ENCODE measurements at places on chromosomes 3 and 15.
A peak's percentile ranks its signal among the peaks of the same experiment; 100 is the strongest.

GRCh38 chr15:67812241-67812644 is 13.1 kb upstream of the SKOR1 start:
- no peak for DNase-seq

- peak; percentile 13 for DNase-seq
Observed at GRCh38 chr3:123841476-123842238, 42.5 kb downstream of the MYLK start.

GRCh38 chr15:84889991-84890669 is 5.7 kb downstream of the SLC28A1 start:
- DNase-seq, result no peak

DNA sequence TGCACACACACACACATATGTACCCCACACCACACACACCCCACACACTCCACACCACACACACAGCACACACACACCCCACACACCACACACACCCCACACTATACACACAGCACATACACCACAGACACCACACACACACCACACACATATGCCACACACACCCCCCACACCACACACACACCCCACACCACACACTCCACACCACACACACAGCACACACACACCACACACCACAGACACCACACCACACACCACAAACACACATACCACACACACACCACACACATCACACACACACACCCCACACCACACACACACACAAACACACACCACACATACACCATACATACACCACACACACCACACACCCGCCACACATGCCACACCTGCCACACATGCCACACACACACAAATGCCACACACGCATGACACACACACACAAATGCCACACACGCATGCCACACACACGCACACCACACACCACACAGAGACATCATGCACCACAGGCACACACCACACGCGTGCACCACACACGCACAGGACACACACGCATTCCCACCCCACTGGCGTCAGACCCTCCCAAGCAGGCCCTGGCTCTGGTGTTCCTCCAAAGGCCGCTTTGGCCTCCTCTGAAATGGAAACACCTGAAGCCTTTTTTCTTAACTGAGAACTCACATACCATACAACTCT is 15.7 kb downstream of the CHST13 start:
- DNase-seq, result no peak

GRCh38 chr15:42363487-42363886 is 4.2 kb downstream of the CAPN3 start:
- DNase-seq, result no peak

- peak; percentile 30 for DNase-seq
Observed at GRCh38 chr15:67967871-67968431, 86.2 kb upstream of the PIAS1 start.

DNA sequence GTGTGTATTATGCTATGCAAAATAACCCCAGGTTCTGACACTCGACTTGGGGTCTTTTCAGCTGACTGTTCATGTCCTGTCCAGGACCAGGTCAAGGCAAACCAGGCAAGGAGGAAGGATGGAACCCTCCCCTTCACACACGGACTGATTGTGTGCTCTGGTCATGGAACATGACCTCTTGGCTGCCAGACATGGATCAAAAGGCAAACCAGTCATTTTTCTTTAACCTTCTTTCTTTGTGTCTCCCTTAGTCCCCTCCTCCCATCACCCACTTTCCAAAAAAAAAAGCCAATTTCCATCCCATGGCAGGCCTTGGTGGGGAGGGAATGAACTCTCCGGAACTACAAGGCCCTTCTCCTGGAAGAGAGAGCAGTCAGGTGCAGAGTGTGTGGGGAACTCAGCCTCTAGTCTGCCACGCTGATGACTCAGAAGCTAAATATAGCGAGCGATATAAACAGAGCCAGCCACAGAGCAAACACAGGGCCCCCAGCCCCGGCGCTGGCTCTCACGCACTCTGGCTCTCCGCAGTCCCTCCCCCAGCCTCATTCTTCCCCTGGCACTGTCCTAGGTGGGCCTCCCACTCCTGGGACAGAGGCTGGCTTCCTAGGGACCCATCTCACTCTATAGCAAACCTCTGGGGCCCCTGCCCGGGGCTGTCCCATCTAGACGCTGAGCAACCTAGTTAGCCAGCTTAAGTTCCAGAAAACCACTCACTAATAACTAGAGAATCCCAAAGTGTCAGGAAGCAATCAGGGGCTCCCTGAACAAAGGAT is 10.0 kb downstream of the BMF start:
- peak; percentile 78 for DNase-seq

GRCh38 chr3:178736300-178736699 is 200.1 kb downstream of the KCNMB2 start:
- DNase-seq, result peak; percentile 9

DNA sequence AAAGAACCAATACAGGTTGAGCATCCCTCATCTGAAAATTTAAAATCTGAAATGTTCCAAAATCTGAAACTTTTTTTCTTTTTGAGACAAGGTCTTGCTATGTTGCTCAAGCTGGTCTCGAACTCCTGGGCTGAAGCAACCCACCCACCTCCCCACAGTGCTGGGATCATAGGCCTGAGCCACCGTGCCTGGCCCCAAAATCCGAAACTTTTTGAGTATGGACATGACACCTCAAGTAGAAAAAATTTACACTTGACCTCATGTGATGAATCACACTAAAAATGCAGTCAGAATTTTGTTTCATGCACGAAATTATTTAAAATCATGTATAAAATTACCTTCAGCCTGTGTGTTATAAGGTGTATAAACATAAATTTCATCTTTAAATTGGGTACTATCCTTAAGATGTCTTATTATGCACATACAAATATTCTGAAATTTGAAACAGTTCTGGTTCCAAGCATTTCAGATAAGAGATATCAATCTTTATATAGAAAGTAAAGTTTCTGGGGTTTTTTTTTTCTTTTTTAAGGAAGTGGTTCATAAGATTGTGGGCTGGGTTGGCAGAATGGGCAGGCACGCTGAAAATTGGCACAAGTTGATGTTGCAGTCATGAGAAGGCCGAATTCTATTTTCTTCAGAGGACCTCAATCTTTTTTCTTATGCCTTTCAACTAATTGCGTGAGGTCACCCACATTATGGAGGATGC is 72.5 kb downstream of the SPRED1 start:
- peak; percentile 27 for DNase-seq

GRCh38 chr15:40891810-40892446 is 2.3 kb upstream of the VPS18 start:
- DNase-seq, result peak; percentile 72

Data from bronchial epithelial cell (primary cell).